Activated CD4-positive, alpha-beta T cell treated with anti-CD3 and anti-CD28 coated beads, Interleukin-10, Interleukin-2, amounts not matched to agents 100 ng/mL and 50 ng/mL, durations not matched to agents 16 hours and 8 hours (primary cell): ENCODE measurements at places on chromosomes 3 and 15.

DNA sequence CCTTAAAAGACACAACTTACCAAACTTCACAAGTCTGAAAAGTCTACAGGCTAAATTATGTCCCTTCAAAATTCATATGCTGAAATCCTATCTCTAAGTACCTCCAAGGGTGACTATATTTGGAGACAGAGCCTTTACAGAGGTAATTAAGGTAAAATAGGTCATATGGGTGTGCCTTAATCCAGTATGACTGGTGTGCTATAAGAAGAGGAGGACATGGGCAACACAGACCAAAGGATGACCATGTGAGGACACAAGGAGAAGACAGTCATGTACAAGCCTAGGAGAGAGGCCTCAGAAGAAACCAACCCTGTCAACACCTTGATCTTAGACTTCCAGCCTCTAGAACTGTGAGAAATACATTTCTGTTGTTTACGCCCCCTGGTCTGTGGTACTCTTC lies 32.2 kb downstream of the TXNRD3 start:
- DNase-seq: no peak

DNA sequence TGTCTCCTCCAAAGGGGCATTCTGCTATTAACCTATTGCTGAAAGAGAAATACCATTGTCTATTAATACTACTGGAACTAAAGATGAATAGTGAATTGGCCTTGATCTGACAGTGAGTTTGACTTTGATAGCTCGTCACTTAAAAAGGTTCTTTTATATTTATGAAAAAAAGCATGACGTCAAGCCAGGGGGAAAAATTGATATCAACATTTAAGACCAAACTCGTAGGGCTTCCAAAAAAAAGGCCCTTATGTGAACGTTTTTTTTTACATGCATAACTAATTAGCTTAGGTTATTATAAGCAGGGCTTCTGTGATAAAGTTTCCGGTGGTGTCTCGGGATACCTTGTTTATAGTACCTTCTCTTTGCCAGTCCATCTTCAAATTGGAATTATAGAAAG lies 63.3 kb upstream of the SAMMSON start:
- DNase-seq: no peak

- DNase-seq: no peak
Observed at GRCh38 chr15:29451201-29451781, 181.7 kb upstream of the NSMCE3 start.

DNA sequence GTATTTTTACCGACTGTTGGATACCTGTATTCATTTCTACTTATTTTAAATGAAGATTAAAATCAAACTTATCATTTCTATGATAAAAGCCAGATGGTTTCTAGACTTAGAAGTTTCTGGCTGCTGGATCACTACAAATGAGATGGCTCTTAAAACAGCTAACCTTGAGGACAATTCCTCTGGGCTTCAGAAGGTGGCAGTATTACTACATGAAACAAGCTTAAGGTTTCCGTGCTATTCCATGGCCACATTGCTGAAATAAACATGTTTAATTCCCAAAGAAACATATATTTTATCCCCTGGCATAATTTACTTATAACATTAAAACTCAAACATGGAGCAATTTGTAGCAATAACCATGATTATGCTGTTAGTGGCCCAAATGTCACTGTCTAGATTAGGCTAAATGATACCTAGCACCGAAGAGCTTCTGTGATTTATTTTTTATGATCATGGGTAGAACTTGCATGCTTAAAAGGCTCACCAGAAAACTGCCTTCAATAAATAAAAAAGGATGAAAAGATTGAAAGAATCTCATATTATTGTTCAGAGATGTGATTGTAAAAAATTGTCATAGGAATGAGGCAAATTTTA lies 204.0 kb upstream of the NANOGP8 start:
- DNase-seq: peak; percentile 40

DNA sequence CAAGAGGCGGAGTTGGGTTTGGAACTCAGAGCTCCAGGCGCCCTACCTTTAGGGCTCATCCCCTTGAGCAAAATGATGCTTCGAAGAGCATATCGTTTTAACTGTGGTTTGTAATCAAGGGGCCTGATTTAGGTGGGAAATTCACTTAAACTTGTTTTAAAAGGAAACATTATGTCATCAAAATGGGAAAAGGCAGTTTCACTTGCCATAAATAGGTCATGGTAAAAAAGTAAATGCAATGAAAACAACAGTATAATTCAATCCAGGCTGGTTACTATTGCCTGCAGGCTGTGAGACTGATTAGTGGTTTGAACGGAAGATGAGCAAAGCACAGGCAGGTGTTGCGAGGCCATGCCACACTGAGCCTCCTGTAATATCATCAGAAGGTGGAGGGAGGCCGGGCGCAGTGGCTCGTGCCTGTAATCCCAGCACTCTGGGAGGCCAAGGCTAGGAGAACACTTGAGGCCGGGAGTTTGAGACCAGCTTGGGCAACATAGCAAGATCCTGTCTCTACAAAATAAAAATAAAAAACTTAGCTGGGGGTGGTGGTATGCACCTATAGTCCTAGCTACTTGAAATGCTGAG lies 2.1 kb downstream of the HDAC11 start:
- no peak for DNase-seq

GRCh38 chr3:185623939-185624665 lies 38.0 kb downstream of the SENP2 start:
- DNase-seq: no peak

DNA sequence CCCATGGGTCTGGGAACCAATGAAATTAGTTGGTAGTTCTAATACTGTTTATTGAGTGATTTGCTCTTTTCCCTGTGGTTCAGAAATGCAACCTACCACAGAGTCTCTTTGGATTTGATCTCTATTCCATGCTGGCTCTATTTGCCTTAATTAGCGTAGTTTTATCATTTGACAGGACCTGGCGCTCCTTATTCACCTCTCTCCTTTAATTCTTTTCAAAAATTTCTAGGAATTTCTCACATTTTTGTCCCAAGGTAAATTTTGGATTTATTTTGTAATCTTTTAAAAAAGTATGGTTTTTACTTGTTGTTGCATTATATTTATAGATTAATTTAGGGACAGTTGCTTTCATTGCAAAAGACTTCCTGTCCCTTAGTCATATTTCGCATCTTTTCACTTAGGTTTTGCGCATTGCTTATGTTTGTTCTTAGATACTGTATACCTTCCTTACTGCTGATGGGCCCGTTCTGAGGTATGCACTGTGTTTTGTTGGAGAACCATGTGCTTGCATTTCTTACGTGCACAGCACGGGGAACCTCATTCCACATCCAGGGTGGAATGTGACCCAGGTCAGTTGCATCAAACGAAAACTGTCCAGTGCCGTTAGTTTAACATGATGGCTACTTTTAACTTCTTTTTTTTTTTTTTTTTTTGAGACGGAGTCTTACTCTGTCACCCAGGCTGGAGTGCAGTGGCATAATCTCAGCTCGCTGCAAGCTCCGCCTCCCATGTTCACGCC lies 27.0 kb downstream of the SENP5 start:
- no peak for DNase-seq

- DNase-seq: peak; percentile 95
Observed at GRCh38 chr15:90594301-90594738, 64.6 kb downstream of the CRTC3 start.

DNA sequence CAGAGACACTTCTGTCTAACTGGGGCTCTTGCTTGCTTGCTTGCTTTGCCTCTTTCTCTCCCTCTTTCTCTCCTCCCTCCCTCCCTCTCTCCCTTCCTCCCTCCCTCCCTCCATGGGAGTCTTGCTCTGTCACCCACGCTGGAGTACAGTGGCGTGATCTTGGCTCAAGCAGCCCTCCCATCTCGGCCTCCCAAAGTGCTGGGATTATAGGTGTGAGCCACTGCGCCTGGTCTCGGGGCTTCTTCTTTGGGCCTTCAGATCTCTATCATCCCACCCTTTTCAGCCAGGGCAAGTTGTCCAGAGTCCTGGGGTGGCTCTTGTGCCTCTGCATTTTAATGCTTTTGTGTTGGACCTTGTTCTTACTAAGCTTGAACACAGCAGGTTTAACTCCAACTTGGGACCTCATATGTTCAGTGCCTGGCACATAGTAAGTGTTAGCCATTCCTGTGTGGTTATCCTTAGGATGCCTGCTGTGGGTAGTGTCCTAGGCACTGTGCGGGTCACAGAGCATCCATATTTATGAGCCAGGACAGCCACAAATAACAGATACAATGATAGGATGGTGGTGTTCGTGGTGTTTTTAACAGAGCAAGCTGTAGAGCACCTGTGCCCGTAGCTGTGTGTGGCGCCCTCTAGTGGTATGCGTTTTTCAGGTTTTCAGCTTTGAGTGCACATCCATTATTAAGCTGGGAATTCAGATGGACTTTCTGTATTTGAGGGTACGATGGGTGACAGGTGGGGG lies 75.1 kb downstream of the CCK start:
- peak; percentile 72 for DNase-seq

GRCh38 chr3:140595295-140595694 lies 82.6 kb upstream of the TRIM42 start:
- DNase-seq: no peak

DNA sequence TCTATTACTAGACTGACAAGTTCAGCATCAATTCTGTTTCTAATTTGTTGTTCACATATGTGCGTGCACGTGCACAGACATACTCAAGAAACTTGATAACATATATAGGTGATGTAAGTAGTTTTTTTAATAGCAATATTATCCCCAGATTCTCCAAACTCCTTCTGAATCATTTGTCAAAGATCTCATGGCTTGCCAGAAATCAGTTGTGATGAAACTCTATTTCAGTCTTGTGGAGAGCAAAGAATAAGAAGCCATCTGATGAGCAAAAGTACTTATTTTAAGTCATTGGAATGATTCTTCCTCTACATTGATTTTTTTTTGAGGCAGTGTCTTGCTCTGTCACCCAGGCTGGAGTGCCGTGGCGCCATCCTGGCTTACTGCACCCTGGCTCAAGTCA lies 167.0 kb upstream of the TBL1XR1 start:
- no peak for DNase-seq

- DNase-seq: no peak
Observed at GRCh38 chr15:88949734-88950400, 36.7 kb upstream of the MFGE8 start.

DNA sequence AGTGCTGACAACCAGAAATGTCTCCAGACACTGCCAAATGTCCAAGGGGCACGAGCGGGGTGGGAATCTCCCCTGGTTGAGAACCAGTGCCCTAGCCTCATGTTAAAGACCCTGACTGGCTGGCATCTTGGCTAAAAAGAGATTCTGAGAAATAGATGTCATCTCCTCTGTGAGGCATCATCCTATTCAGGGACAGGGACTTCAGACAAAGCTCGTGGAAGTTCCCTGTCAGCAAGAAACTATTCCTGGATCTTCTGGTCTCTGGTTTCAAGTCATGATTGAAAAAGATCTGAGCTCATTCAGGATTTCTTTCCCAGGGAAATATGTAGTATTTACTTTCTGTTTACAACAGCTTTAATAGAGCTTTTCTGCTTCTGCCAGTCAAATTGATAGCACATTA lies 10.8 kb downstream of the WDR5B start:
- DNase-seq: no peak

- no peak for DNase-seq
Observed at GRCh38 chr3:141529256-141529655, 42.4 kb downstream of the RASA2 start.

DNA sequence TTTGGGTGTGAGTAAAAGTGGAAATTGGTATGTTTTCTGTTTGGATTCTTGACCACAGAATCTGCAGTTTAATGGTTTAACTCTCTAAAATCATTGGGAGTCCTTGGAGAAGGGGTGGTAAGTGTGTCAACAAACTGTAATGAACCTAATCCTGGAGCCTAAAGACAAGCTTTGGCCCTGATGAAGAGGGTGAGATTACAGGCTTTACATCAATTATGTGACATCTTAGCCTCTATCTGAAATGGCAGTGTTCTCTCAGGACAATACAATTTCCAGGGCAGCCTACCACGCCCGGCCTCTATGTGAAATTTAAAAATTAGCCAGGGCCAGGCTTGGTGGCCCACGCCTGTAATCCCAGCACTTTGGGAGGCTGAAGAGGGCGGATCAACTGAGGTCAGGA lies 4.3 kb upstream of the PKM start:
- no peak for DNase-seq

DNA sequence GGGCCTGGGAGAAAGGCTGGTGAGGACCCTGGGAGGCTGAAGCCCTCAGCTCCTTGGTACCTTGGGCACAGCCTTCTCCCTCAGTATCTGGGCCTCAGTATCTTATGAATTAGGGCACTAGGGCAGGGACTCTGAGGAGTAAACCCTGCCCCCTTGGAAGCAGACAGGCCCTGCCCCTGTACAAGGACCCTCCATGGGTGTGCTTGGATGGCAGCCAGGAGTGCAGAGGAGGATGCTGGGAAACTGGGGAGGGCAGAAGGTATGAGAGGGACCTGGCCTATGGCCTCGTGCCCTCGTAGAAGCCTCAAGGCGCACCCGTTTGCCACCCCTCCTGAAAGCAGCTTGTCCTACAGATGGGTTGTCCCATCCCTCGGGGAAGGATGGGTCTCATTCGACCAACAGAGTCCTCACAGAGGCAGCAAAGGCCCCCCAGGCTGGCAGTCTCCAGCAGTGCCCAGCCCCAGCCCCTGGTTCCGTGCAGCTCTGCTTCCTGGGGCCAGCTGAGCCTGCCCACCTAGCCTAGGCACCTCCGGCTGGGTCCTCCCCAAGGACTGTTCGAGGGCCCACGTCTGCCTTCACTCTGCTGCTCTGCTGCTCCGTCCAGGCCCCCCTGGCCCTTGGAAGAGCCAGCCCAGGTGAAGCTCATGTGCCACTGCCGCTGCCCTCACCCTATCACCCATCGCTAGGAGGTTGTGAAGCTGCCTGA lies 15.3 kb upstream of the SEMA3F start:
- no peak for DNase-seq

DNA sequence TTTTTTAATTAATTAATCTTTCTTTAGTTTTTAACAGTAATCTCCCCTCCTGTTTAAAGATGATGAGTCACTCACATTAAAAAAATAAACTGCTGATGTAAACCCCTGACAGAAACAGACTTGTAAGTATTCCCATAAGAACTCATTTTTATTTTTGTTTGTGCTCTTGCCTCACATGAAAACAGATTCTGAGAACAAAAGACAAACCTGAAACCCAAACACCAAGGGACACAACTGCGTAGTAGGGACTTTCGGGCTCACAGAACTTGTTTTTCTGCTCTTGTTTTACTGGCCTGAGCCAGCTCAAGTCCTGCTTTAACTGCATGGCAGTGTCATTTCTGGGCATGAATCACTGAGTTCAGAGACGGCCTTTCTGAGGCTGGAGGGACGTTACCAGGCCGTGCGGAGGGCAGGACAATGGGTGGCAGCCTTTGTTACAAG lies 600.8 kb downstream of the FOXP1 start:
- DNase-seq: peak; percentile 45
